KBM-7 (cell line): ENCODE measurements at places on chromosomes 2 and 18.

GRCh38 chr18:45554389-45554737, 60.9 kb upstream of the SLC14A2 start:
- no peak for DNase-seq

- DNase-seq = no peak
Observed at GRCh38 chr2:98935777-98936352, at the start of gene CRACDL. CRACDL (minus strand) TSS chr2:98936225; CDS start chr2:98846800, 89,425 bp downstream.

DNA sequence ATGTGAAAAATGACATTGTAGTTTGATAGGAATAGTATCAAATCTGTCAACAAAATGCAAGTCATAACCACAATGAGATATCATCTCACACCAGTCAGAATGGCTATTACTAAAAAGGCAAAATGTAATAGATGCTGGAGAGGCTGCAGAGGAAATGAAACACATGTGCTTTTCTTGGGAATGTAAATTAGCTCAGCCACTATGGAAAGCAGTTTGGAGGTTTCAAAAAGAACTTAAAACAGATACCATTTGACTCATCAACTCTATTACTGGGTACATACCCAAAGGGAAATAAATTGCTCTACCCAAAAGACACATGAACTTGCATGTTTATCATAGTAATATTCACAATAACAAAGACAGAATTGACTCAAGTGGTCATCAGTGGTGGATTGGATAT, 572.6 kb downstream of the TRIB2 start:
- no peak for DNase-seq

- DNase-seq = no peak
Observed at GRCh38 chr2:106114166-106114565, 79.9 kb downstream of the UXS1 start.

- no peak for DNase-seq
Observed at GRCh38 chr2:121881950-121882349, 126.5 kb downstream of the TSN start.
